ENCODE measurements at places on chromosomes 7 and 10. TPM values are rescaled to one million over a fixed set of nuclear protein-coding genes. Genes with fewer than 3 reads are reported as not detected.

- DNase-seq: no peak
These were observed 591.4 kb downstream of the SORCS1 start for GRCh38 chr10:106573106-106573505.

GRCh38 chr10:101441541-101442455 lies 87.8 kb downstream of the BTRC start:
- no peak for DNase-seq

- DNase-seq: no peak
These were observed 353.1 kb downstream of the GATA3 start for GRCh38 chr10:8407501-8408021.

DNA sequence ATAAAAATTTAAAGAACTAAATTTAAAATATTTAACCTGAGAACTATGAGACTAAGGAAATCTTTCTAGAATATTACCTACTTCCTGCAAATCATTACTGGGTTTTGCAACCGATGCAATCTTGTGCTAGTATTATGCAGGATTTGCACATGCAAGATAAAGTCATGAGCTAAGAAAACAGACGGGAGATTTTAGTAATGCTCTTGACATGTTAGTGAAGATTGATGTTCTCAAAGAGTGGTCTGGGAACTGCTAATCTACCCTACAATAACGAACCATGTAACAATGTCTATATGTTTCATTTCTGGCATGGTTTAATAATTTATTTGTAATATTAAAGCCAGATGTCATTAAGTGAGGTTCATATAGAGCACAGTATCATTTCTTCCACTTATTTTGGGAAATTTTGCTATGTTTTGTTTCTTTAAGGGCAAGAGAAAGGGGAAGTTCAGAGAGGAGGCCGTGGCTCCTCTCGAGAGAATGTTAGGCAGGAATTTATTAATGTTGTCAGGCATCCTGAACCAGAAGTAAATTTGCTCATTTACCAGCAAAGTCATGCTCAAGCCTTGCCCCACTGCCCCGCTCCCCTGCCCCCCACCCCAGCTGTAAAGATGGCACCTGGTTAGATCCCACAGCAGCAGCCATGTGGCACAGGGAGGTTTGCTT lies 22.8 kb downstream of the LRRC17 start:
- no peak for DNase-seq

DNA sequence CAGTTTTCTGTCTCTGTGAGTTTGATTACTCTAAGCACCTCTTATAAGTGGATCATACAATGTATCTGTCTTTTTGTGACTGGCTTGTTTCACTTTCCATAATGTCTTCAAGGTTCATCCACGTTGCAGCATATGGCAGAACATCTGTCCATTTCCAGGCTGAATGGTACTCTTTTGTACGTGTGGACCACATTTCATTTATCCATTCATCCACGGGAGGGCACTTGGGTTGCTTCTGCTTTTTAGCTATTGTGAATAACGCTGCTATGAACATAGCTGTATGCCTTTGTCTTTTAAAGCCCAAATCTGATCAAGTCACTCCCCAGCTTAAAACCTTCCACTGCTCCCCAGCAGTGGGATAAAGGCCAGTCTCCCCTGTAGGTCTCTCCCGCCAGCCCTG lies 31.5 kb downstream of the EGFR start:
- no peak for DNase-seq

DNA sequence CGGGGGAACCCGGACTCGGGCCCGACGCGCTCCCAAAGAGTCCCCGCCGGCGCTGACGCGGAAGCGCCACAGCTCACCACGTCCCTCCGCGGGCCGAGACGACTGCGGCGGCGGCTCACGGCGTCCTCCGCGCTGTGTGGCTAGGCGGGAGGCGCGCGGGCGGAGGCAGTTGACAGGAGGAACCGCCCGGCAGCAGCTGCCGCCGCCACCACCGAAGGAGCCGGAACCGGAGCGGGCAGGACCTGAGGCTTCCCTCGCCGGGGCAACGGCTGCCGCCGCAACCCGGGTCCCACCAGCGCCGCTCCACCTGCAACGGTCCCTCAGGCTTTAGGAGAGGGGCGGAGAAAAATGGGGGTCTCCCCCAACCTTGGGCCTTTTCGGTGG lies 334 bp downstream of the ZNF800 start:
- DNase-seq: peak; percentile 62

The JCAD gene
- total RNA-seq: 13.0 TPM

The KCNH2 gene
- total RNA-seq: 22.4 TPM

All from transverse colon (tissue), 4 donors.